Astrocyte (in vitro differentiated cells and primary cell): ENCODE measurements at places on chromosomes 1 and 21.
A peak's percentile ranks its signal among the peaks of the same experiment; 100 is the strongest.

GRCh38 chr1:69728206-69728605 lies 160.5 kb downstream of the LRRC7 start:
- no peak for DNase-seq

- no peak for DNase-seq
Measured at GRCh38 chr1:245213066-245213831, 58.5 kb downstream of the KIF26B start.

DNA sequence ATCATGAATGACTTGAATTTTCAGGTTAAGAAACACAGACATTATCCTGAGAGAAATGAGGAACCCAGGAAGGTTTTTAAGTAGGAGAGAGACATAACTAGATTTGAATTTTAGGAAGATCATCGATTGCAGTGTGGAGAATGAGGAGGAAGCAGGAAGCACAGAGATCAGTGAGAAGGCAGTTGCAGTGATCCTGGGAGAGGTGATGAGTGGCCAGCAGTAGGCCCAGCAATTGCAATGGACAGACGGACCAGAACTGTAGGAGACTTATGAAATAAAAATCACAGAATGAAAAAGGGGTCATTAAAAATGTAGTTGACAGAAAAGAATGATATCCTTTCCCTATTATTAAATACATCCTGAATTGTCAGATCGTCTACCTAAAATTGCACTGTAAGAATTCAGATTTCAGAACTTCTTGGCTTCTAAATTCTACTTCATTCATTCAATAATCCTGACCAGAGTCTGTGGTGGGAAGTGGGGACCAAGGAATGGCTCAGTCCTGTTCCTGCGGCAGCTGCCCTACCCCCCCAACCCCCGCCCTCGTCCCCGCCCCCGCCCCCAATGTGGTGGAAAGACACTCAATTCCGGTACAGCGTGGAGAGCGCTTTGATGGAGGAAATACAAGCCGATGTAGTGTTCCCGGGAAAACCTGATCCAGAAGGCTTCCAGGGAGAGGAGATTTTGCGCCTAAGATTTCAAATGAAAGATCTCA lies 35.1 kb downstream of the SLC2A1 start:
- no peak for DNase-seq

DNA sequence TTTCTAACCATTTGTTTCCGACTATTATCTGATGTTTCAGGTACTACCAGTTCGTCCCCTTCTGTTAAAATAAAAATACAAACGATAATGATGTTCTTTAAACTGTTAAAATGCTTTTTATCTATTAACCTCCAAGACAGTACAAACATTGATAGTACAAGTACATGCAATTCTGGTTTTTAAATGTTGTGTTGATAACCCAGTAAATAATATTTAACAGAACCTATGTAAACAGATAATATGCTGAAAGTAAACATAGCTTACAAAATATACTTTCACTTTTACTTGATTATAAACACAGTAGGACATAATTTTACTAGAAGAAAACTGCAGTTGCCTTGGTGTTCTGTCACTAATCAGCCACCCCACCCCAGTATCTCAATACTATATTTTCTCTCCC lies 76.9 kb downstream of the COQ8A start:
- no peak for DNase-seq

DNA sequence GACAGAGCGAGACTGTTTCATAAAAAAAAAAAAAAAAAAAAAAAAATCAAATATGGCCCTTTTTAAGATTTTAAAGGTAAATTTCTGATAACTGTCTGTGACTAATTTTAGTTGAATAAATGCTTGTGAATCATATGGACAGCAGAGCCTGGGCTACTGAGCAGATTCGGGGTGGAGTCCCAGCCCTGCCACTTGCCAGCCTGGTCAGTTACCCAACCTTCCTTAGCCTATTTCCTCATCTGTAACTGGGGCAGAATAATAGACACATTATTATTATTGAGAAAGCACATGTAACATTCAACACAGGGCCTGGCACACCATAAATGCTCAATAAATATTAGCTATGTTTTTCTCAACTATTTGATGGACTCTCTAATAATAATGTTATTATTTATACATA lies 11.2 kb upstream of the H3-3A start:
- no peak for DNase-seq

- no peak for DNase-seq
Measured at GRCh38 chr1:151157067-151157531, 650 bp downstream of the TNFAIP8L2 start.

DNA sequence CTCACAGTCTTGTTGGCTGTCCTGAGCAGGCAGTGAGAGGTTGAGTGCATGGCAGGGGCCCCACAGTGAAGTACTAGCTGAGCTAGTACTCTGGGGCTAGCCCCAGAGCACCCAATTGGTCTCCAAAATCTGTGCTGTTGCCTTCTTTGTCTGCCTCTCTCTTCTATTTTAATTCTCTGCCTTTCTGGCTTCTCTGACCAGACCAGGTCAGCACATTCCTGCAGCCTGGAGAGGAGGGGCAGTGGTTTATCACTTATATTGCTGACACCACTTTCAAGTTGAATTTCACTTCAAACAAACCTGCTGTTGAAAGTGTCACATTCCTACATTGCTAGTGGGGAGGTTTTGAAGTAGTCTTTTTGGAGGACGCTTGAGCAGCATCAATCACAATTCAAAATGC lies 628.7 kb downstream of the PTPRU start:
- DNase-seq: no peak

- DNase-seq: no peak
Measured at GRCh38 chr1:86861424-86861823, 52.5 kb downstream of the SELENOF start.

- no peak for DNase-seq
Measured at GRCh38 chr21:15826908-15827601, 97.3 kb downstream of the USP25 start.

- peak; percentile 41 for DNase-seq
Measured at GRCh38 chr1:15272009-15272781, 25.2 kb downstream of the FHAD1 start.

DNA sequence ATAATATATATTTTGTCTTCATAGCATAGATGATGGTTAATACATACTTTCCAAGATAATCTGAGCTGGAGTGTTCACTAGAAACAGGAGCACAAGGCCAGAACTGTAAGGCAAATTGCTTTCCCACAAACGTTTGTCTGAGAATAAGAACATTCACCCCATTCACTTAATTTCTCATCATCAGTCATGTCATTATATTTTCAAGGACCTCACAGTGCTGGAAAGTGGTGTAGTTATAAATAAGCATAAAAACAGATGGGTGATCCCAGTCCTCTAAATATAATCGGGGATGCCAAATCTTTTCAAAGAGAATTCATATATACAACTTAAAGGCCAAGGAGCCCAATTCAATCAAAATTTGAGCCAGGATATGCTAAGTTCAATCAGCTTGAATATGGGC lies 8.4 kb downstream of the PRRX1 start:
- DNase-seq: no peak

DNA sequence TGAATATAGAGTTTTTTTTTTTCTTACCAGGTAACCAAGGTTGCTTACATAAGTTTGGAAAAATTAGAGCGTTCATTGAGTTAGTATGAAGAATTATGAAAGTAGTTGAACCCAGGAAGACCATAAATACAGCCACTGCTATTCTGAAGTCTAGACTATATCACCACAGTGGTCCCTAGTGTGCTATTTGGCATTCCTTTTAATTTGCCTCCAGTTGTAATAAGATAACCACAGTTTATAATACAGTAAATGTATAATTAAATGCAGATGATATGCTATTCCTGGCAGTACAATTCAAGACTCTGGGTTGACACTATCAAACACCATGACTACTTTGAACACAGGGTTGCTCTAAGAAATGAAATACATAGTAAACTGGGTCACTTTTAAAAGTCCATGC lies 270.5 kb downstream of the BRINP2 start:
- no peak for DNase-seq
